ENCODE measurements at places on chromosomes 16 and 17.

GRCh38 chr17:21463779-21464407, 87.7 kb downstream of the KCNJ12 start:
- DNase-seq: no peak

DNA sequence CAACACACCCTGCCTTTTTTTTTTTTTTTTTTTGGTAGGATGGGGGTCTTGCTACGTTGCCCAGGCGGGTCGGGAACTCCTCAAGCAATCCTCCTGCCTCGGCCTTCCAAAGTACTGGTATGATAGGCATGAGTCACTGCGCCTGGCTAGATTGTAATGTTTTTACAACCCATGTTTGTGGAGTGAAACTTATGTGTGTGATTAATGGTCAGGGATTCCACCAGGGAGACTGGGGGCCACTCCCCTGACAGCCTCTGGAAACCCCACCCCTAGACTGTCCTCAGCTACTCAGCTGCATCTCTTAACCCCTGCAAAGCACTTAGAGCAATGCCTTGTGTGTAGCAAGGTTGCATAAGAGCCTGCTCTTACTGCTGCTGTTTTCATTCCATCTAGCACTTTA, 220.5 kb downstream of the PARN start:
- DNase-seq: no peak

- no peak for DNase-seq
Measured at GRCh38 chr17:46270032-46270431, 24.9 kb upstream of the LRRC37A start.

GRCh38 chr17:39969375-39969774, 6.6 kb downstream of the GSDMA start:
- no peak for DNase-seq

DNA sequence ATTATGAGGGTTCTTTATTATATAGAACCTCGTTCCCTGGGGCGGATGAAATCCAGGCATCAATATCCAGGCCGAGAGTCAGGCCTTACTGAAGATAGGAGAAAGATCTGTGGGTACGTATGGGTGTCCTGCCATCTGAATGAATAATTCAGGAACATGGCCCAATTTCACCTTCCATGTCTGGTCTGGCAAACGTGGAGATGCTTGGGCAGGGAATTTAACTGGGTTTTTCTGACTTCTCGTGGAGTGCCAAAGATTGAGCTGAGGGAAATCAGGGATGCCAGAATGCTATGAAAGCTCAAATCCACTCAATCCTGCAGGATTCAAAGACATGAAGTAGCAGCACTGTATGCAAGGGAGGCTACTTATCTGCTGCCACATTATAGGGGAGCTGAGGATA, 302.8 kb downstream of the SLC39A11 start:
- no peak for DNase-seq

DNA sequence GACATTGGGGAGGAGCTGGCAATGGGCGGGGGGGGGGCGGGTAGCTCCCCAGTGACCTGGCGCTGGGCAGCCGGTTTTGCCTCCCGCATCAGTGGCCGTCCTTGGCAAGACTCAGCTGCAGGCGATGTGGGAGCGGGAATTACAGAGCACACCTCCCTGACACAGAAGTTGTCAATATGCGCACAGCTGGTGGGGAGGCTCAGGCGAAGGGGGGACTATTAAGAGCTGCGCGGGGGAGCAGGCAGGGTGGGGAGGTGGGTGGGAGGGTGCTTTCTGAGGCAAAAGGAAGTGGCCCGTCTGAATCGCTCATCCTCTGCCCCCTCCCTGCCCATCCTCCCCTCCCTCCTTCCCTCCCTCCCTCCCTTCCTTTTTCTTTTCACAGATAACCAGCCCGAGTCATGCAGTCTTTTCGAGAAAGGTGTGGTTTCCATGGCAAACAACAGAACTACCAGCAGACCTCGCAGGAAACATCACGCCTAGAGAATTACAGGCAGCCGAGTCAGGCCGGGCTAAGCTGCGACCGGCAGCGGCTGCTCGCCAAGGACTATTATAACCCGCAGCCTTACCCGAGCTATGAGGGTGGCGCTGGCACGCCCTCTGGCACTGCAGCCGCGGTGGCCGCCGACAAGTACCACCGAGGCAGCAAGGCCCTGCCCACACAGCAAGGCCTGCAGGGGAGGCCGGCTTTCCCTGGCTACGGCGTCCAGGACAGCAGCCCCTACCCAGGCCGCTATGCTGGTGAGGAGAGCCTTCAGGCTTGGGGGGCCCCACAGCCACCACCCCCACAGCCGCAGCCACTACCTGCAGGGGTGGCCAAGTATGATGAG, 44.0 kb downstream of the SREBF1 start:
- no peak for DNase-seq

Measured in muscle of arm (tissue), 14 donors.